ENCODE measurements at places on chromosomes 5 and 9.

- no peak for DNase-seq
Observed at GRCh38 chr9:68668127-68668526, 36.9 kb upstream of the PIP5K1B start.

GRCh38 chr9:34337403-34337802 is 8.0 kb downstream of the NUDT2 start:
- no peak for DNase-seq

DNA sequence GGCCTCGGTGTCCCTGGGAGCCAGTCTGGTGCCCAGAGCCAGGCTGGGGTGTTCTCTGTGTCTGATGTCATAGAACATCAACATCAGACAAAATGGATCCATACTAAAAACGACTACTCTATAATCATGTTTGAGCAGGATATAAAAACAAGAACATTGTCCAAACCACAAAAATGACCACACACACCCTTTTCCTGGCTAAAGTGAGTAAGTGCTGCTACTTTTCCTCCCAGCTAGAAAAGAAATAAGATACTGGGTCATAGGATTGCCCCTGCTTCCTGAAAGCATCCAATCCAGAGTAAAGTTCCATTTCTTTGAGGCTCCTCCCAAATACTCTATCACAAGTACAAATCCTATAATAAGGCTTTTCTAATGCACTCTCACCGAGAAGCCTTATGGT is 19.7 kb upstream of the TRAF1 start:
- no peak for DNase-seq

- DNase-seq = peak; percentile 83
Observed at GRCh38 chr9:110048976-110049698, 158.8 kb downstream of the C9orf152 start.

DNA sequence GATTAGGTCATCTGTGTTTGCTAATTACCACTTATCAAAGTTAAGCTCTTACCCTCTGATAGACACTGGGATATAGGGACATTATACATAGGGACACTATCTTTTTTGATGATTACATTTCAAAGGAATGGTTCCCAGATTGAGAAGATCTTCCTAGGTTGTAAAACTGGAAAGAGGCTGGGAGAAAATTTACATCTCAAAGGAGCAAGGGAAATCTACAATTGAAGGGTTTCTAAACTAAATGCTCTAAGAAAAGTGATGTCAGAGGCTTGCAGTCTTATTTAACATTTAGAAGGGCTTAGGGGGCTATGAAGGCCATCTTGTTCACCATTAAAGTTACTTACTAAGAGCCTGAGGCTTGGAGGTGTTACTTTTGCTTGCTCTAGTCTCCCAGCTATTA is 242.8 kb downstream of the PRR16 start:
- no peak for DNase-seq

GRCh38 chr9:111907147-111907546 is 10.5 kb downstream of the UGCG start:
- DNase-seq = no peak

- DNase-seq = no peak
Observed at GRCh38 chr9:36924071-36924470, 110.0 kb downstream of the PAX5 start.

DNA sequence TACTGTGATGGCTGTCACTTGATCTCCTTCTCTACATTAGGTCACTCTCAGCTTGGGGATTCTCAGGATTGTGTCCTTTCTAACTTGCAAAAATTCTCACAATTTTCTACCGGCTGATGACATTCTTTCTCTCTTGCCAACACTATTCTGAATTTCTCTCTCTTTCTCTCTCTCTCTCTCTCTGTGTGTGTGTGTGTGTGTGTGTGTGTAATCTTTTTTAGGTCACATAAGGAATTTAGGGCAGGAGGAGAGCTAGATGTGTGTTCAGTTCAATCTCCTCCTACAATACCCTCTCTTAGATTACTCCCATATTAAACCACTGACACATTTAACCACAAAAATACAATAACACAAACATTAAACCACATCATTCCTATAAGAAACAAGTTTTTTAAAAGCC is 242.3 kb upstream of the NREP start:
- DNase-seq = no peak

DNA sequence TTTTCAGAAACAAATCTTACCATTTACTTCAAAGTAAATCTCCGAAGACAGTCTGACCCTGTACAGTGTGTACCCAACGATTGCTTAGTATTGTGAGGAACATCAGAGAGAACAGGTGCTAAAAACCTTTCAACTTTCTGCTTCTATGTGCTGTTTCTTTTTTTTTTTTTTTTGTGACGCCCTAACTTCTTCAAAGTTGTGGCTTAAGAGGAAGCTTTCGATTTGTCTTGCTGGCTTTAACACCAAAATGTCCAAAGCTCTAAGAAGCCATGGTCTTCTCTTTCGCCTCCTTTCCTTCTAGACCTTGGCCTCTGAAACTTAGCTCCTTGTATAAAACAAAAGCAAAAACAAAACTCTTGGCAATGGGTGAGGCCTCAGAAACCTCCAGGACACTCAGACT is 1.2 kb downstream of the TNFSF8 start:
- DNase-seq = no peak

DNA sequence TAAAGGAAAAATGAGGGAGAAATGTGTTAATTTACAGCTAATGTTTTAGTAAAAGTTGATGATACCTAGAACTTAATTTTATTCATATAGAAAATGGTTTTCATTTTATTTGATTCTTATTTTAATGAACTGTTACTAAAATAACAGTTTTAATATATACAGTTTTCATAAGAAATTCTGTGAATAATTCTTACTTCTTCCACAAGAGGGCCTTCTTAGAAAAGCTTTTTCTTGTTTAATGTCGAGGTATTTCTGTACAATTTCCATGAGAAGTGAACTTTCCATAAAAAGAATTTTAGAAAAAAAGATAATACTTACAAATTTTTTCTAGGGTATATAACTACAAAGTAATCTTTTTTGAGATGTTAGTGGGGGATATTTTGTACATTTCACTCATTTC is 73.9 kb downstream of the KLF9 start:
- DNase-seq = no peak

- DNase-seq = no peak
Observed at GRCh38 chr9:34413231-34413852, 36.6 kb upstream of the MYORG start.

DNA sequence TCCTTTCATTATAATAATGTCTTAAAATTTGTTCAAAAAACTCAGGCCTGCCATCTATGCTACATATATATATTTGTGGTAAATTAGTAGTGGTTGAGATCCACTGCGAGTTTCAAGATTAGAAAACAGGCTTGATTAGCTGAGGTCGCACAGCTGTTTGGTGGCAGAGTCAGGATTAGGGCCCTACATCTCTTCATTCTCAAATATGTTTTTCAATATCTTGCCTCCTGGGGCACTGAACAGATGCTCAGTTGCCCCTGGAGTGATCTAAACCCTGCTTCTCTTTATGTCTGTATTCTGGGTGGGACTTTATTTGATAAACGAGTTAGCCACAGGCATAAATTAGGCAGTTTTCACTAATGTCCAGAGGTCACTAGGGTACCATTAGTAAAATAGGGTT is 27.8 kb upstream of the CEP120 start:
- no peak for DNase-seq

DNA sequence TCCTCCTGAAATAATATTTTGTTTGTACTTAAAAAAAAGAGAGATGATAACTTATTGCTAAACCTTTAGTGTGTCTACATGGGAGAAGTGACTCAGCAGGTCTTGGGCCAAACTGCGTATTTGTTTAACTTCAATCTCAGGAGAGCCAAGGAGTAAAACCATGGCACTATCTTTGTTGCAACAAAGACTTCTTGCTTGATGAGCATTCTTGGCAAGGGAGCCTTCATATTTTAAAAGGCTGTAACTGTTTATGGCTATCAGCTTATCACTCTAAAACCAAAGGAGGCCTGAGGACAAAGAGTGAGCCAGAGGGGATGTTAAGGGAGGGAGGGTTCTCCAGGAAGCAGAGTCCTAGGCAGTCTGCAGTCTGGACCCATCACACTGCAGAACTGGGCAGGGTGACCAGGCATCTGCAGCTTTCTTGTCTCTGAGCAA is 216.2 kb upstream of the S1PR3 start:
- no peak for DNase-seq

GRCh38 chr5:132651838-132652469 is 6.0 kb upstream of the IL13 start:
- no peak for DNase-seq

GRCh38 chr9:14418301-14418940 is 104.5 kb upstream of the NFIB start:
- DNase-seq = no peak

DNA sequence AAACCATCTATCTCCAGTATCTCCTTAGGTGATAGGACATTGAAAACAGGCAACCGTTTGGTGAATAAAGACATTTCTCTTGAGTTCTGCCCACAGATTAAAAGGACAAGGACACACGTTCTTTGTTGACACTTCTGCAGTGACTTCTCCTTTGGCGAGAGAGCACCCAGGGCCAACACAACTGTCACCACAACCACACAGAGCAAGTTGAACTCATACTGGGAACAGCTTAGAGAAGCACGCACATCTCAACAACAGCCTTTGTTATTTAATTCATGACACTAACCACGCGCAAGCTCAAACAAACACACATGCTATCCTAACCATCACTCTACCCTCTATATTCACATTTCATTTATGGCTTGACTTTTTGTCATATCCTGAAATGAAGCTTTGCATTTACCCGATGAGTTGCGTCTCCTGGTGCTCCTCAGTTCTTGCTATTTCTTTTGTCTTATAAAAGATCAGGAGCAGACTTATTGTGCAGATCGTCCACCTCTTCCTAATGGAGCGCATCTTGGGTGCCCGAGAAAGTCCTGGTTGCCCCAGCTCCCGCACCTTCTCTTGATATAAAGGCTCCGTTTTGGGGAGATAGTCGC is 543 bp downstream of the ST8SIA4 start:
- peak; percentile 34 for DNase-seq

GRCh38 chr5:78509145-78509865 is 139.3 kb downstream of the LHFPL2 start:
- no peak for DNase-seq
